A549 (cell line): ENCODE measurements at places on chromosomes 12 and 14.

DNA sequence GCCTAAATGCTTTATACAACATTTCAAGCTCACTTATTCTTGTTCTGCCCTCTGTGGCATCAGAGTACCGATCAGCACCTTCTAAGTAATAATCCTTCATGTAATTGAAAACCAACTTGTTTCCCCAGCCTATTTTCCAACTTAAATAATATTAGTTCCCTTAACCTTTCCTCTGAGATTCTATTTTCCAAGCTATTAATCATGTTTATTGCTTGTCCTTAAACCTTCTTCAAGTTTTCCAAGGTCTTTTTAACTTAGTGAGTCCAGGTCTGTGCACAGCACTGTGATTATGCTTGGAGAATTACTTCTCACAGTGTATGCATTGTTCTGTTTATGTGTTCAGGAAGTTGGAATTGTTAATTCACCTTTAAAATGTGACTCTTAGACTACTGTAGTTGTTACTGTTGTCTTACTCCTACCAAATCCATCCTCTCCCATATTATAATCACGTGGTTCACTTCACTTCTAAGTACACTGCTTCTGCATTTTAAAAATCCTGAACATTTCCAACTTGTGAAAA is 1039.3 kb upstream of the FOXG1 start:
- no peak for DNase-seq

GRCh38 chr14:76174982-76175381 is 23.3 kb downstream of the GPATCH2L start:
- no peak for DNase-seq

- DNase-seq = no peak
These were observed 9.5 kb downstream of the BEST3 start for GRCh38 chr12:69689638-69690037.

GRCh38 chr14:41900644-41901043 is 294.0 kb downstream of the LRFN5 start:
- no peak for DNase-seq

- DNase-seq = peak; percentile 44
These were observed at the start of gene RIMBP2 for GRCh38 chr12:130715998-130716968. TSS of gene RIMBP2 (minus strand) at chr12:130716299. CDS start at chr12:130479013, 237,286 bp downstream.

GRCh38 chr12:108845696-108846095 is 11.7 kb downstream of the SSH1 start:
- no peak for DNase-seq
